ENCODE measurements at places on chromosomes 4 and X.

GRCh38 chr4:66404141-66404540, 733.9 kb upstream of the EPHA5 start:
- H3K4me3 ChIP-seq = no peak overlapping the region
- no peaks in the 10 kb centered on the region for H3K36me3 ChIP-seq
- H3K27ac ChIP-seq = no peak overlapping the region
- H3K27me3 ChIP-seq = no peaks in the 10 kb centered on the region

GRCh38 chr4:107824350-107825071, at the start of gene SGMS2:
Gene SGMS2 (plus strand): TSS chr4:107824932. CDS start chr4:107895554, 70,622 bp downstream.
- H3K36me3 ChIP-seq = no peaks in the 10 kb centered on the region
- H3K4me1 ChIP-seq = peaks cover 20% of the 10 kb centered on the region
- peak within 1 kb of the TSS; percentile 85 for H3K27ac ChIP-seq
- DNase-seq = peak; percentile 94
- H3K4me3 ChIP-seq = peak within 1 kb of the TSS; percentile 92

- H3K4me3 ChIP-seq = no peak overlapping the region
- H3K27me3 ChIP-seq = no peaks in the 10 kb centered on the region
- H3K36me3 ChIP-seq = no peaks in the 10 kb centered on the region
Measured at GRCh38 chr4:57448452-57448851, 338.3 kb upstream of the IGFBP7 start.

DNA sequence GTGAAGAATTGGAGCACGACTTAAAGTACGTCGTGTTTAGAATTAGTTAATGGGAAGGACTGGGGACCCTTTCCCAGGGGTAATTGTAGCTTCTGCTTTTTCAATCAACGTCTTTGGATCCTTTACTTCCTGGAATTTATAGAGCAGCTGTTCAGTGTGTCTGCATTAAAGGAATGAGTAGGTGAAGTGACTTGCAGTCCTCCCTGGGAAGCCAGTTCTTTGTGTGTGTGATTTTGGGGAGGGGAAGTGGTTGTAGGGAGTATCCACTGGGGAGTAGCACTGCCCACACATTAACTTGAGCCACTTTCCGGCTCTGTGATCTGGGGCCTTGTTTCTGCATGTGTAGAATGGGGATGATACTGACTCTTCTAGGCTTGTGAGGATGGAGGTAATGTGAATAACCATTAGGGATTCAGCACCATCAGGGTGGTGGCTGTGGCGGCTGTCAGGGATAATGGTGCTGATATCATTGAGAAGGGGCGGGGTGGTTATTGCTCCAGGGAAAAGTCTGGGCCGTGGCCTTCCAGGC, 54.7 kb downstream of the TMEM131L start:
- no peaks in the 10 kb centered on the region for H3K36me3 ChIP-seq
- H3K27me3 ChIP-seq = no peaks in the 10 kb centered on the region

DNA sequence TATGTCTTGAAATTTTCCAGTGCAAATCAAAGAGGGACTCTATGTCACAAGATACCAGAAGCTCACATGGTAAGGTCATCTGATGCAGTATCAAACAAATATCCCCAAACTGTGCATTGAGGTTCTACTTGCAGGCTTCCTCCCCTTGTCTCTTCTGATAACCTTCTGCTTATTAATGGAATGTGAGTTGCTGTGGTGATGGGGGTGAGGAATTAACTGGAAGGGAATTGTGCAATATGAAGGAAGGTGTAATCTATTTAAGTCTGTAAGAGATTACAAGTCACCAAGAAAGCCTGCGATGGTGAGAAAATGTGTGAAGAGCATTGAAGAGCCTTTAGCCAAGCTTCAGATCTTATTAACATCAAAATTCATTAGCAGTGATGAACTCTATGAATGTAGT, 15.4 kb upstream of the MAGED1 start:
- no peaks in the 10 kb centered on the region for H3K27me3 ChIP-seq
- H3K4me3 ChIP-seq = no peak overlapping the region
- H3K27ac ChIP-seq = no peak overlapping the region
- H3K4me1 ChIP-seq = no peaks in the 10 kb centered on the region
- DNase-seq = no peak
- no peaks in the 10 kb centered on the region for H3K36me3 ChIP-seq

DNA sequence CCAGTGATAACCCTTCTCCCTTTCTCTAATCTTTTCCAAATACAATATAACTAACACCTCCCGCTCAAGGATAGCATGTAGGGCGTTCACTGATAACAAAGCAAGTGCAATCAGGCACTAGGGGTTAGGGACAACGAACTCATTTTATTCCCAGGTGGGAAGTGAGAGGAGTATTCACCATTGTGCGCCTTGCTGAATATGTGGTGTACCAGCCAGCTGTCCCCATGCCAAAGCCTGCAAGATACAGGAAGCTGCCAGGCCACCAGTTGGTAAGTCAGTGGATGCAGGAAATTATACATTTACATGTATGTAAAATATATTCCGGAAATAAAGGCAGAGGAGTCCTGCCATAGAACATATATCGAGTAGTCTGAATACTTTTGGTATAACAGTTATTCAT, 6.3 kb upstream of the HPRT1 start:
- H3K4me1 ChIP-seq = no peaks in the 10 kb centered on the region
- no peak overlapping the region for H3K4me3 ChIP-seq
- no peaks in the 10 kb centered on the region for H3K36me3 ChIP-seq
- H3K27me3 ChIP-seq = no peaks in the 10 kb centered on the region
- no peak overlapping the region for H3K27ac ChIP-seq

DNA sequence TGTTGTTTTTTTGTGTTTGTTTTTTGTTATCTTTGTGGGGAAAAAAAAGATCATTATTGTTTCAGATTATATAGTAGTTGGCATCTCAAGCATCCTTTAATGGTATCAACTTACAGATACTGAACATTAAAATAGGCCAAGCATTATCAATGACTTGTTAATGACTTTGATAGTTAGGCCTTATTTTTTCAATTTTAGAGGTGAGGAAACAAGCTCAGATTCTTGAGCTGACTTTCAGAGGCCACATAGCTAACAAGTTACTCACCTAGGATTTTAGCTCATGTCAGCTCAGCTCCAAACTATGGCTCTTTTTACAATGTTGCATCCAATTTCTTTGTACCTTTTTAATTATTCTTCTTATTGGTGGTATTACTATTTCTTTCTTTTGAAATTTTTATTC, 471 bp upstream of the PLAC8 start:
- no peaks in the 10 kb centered on the region for H3K27me3 ChIP-seq
- H3K27ac ChIP-seq = peak overlapping the region; percentile 69
- no peaks in the 10 kb centered on the region for H3K36me3 ChIP-seq
- no peak overlapping the region for H3K4me3 ChIP-seq

DNA sequence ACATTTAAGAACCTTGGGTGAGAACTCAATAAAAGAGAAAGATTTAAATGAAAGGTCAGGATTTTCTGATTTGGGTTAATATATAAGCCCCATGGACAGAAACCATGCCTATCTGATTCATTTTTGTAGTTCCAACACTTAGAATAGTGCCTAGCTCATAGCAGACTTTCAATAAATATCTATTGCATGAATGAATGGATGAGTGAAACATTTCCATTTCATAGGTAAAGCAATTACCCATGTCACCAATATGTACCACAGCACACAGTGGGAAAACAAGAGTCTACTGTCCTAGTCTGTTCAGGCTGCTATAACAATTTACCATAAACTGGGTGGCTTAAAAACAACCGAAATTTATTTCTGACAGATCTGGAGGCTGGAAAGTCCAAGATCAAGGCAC, 63.9 kb upstream of the PTPN13 start:
- DNase-seq = no peak
- H3K4me3 ChIP-seq = no peak overlapping the region
- no peaks in the 10 kb centered on the region for H3K27me3 ChIP-seq
- H3K36me3 ChIP-seq = no peaks in the 10 kb centered on the region
- no peaks in the 10 kb centered on the region for H3K4me1 ChIP-seq
- H3K27ac ChIP-seq = no peak overlapping the region

DNA sequence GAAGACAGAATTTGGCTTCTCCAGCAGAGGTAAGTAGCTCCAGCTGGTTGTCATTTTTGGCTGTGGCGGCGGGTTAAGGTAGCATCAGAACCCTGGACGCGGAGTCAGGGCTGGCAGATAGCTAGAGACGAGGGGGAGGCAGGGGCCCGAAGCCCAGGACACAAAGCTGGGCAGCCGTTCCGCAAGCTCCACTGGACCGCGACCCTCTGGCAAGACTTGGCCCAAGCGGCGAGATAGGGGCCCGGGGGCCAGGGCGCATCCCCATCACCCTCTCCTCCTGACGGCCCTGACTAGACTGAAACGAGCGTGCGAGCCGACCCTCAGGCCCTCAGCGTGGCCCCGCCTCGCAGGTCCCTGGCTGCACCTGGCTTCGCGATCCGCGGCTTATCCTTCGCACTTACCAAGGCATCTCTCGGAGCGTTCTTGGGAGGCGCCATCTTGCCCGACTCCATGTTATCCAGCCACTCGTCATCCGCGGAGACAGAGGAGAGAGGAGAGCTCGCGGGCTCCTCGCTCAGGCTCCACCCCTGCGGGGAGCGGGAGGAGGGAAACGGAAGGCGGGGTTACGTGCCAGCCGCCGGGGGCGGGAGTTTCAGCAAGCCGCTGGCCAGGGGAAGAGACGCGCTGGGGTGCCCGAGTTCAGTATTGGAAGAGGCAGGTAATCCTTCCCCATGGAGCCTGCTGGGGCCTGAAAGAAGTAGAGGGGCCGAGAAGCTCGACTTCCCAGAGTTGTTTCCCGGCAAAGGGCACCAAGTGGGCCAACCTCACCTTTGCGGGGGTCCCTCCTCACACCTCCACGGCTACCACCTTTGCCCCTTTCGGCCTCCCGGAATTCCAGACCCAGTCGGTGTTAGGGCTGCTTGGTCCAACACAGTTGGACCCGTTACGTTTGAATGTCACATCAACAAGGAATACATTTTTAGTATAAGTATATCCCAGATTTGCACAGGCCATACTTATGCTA, at the start of gene TAF9B:
Gene TAF9B (minus strand): TSS at position 491 of the 964 bp plus-strand sequence. CDS start 39 bp downstream, at position 452.
- peak; percentile 80 for DNase-seq
- H3K27ac ChIP-seq = no peak within 1 kb of the TSS
- H3K4me3 ChIP-seq = peak within 1 kb of the TSS; percentile 84
- no peaks in the 10 kb centered on the region for H3K27me3 ChIP-seq

DNA sequence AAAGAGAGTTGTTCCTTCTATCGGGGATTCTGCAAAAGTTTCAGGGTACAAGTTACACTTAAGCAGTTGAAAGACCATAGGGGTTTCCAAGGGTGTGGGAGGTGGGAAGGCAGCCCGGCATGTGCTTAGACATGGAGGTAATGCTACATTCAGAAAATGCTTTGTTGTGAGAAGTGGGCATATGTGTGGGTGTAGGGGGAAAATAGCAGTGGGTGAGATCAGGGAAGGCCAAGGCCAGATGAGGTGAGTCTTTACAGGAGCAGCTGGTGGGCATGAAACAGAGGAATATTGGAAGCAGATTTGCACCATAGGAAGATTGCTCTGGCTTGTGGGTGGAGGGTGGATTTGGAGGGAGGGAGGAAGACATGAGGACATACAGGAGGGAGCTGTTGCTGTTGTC, 8.3 kb downstream of the CYTL1 start:
- no peak overlapping the region for H3K4me3 ChIP-seq
- H3K27ac ChIP-seq = no peak overlapping the region
- no peak for DNase-seq
- H3K27me3 ChIP-seq = peaks cover 46% of the 10 kb centered on the region

- no peak overlapping the region for H3K27ac ChIP-seq
- H3K4me1 ChIP-seq = no peaks in the 10 kb centered on the region
- H3K27me3 ChIP-seq = no peaks in the 10 kb centered on the region
- DNase-seq = no peak
- no peaks in the 10 kb centered on the region for H3K36me3 ChIP-seq
Measured at GRCh38 chr4:37058826-37059225, 185.7 kb upstream of the NWD2 start.

DNA sequence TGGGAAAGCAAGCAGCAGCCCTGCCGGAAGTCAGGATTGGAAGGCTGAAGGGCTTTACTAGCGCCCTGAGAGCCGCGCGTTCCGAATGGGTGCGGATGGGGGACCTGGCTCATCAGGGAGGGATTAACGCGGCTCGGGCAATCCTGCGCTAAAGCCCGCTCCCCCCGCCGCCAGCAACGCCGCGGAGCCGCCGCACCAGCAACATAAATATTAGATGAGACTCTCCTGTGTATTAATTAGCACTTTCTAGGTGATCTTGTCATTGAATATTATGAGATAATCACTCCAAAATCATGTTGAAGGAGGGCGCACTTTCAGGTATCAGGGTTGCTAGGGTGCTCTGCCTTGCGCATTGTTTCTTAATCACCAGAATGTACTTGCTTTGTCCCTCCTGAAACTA, 357.2 kb upstream of the FAM241A start:
- H3K27ac ChIP-seq = no peak overlapping the region
- peaks cover 6% of the 10 kb centered on the region for H3K27me3 ChIP-seq
- H3K4me3 ChIP-seq = no peak overlapping the region
- no peaks in the 10 kb centered on the region for H3K4me1 ChIP-seq
- no peak for DNase-seq
- H3K36me3 ChIP-seq = no peaks in the 10 kb centered on the region

DNA sequence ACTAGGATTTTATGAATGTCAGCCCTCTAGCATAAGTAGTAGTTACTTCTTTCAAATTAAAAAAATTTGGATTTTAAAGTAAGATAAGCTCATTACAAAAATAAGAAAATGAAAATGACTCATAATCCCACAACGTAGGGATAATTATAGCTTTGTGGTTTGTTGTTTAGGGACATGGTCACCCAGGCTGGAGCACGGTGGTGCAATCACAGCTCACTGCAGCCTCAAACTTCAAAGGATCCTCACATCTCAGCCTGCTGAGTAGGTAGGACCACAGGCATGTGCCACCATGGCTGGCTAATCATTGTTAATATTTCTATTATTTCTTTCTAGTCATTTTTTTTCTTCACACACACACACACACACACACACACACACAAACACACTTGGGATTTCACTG, 57.6 kb downstream of the PLAC1 start:
- no peaks in the 10 kb centered on the region for H3K27me3 ChIP-seq
- H3K4me1 ChIP-seq = peaks cover 18% of the 10 kb centered on the region
- no peaks in the 10 kb centered on the region for H3K36me3 ChIP-seq
- H3K4me3 ChIP-seq = no peak overlapping the region
- DNase-seq = no peak
- no peak overlapping the region for H3K27ac ChIP-seq

GRCh38 chrX:101385795-101386541, at the start of gene BTK:
Gene BTK (minus strand): TSS chrX:101386191. CDS start chrX:101375284, 10,907 bp downstream.
- no peaks in the 10 kb centered on the region for H3K4me1 ChIP-seq
- no peaks in the 10 kb centered on the region for H3K36me3 ChIP-seq
- DNase-seq = no peak
- H3K27me3 ChIP-seq = no peaks in the 10 kb centered on the region

- DNase-seq = no peak
- H3K4me1 ChIP-seq = no peaks in the 10 kb centered on the region
- no peak overlapping the region for H3K27ac ChIP-seq
- H3K36me3 ChIP-seq = no peaks in the 10 kb centered on the region
Measured at GRCh38 chrX:148774276-148774675, 273.9 kb downstream of the AFF2 start.

GRCh38 chr4:146062340-146062739, 113.2 kb upstream of the LSM6 start:
- H3K27me3 ChIP-seq = no peaks in the 10 kb centered on the region
- no peaks in the 10 kb centered on the region for H3K4me1 ChIP-seq
- no peak for DNase-seq
- H3K36me3 ChIP-seq = no peaks in the 10 kb centered on the region
- no peak overlapping the region for H3K27ac ChIP-seq

- no peaks in the 10 kb centered on the region for H3K27me3 ChIP-seq
- H3K4me1 ChIP-seq = peaks cover 12% of the 10 kb centered on the region
- peaks cover 6% of the 10 kb centered on the region for H3K36me3 ChIP-seq
- DNase-seq = no peak
Measured at GRCh38 chrX:68503836-68504636, 5.2 kb downstream of the YIPF6 start.

Data from RWPE2 (cell line).